Occipital lobe (tissue), 3 donors: ENCODE measurements at places on chromosomes 2 and 18. TPM values are rescaled to one million over a fixed set of nuclear protein-coding genes. Genes with fewer than 3 reads are reported as not detected.

Gene RFX8
- 0.47 TPM for total RNA-seq

Gene DUSP2
- 7.3 TPM for total RNA-seq

Gene POTEJ
- total RNA-seq, result not detected

Gene HOXD1
- not detected for total RNA-seq

Gene NETO1
- total RNA-seq, result 47.7 TPM

Gene GKN1
- not detected for total RNA-seq

Gene GATA6
- total RNA-seq, result 0.16 TPM

Gene SLC66A3
- 9.8 TPM for total RNA-seq

Gene REG1A
- not detected for total RNA-seq

Gene SERPINB12
- not detected for total RNA-seq

Gene KIF3C
- 94.2 TPM for total RNA-seq

Gene RAX
- total RNA-seq, result not detected

Gene DTNB
- total RNA-seq, result 21.7 TPM

Gene RESP18
- total RNA-seq, result not detected

Gene IL1F10
- not detected for total RNA-seq

Gene CYRIA
- 230 TPM for total RNA-seq

Gene EMILIN1
- 4.5 TPM for total RNA-seq

Gene LHCGR
- total RNA-seq, result 0.16 TPM

Gene SUPT7L
- total RNA-seq, result 26.0 TPM

Gene LYG2
- not detected for total RNA-seq

Gene MEP1B
- 0.78 TPM for total RNA-seq

Gene VSNL1
- total RNA-seq, result 23.1 TPM

Gene MOGAT1
- total RNA-seq, result not detected

Gene TGFA
- 14.2 TPM for total RNA-seq

Gene KDSR
- 12.2 TPM for total RNA-seq
